ENCODE measurements at places on chromosomes 2 and 18. TPM values are rescaled to one million over a fixed set of nuclear protein-coding genes. Genes with fewer than 3 reads are reported as not detected.

Gene POLE4
- 58.3 TPM for total RNA-seq

Gene MRPL44
- 28.8 TPM for total RNA-seq

Gene LINC00305
- not detected for total RNA-seq

Gene CTNNA2
- total RNA-seq: not detected

Gene PARD3B
- 1.7 TPM for total RNA-seq

Gene ST8SIA5
- total RNA-seq: not detected

Gene ANO7
- 0.32 TPM for total RNA-seq

Gene PLEKHB2
- total RNA-seq: 67.9 TPM

Gene PARD6G
- total RNA-seq: 0.05 TPM

Gene ACSL3
- total RNA-seq: 51.5 TPM

Gene TWIST2
- not detected for total RNA-seq

Gene ABHD1
- 0.52 TPM for total RNA-seq

Gene DDX1
- total RNA-seq: 73.6 TPM

Gene INHA
- total RNA-seq: not detected

Gene NOL4
- total RNA-seq: not detected

Gene SERPINB7
- total RNA-seq: not detected

Gene ITGA4
- 312 TPM for total RNA-seq

Gene CDK15
- total RNA-seq: not detected

Gene SLC39A10
- total RNA-seq: 47.1 TPM

Gene ERMN
- 3.7 TPM for total RNA-seq

Gene DUSP2
- total RNA-seq: 24.9 TPM

Gene MLPH
- not detected for total RNA-seq

Gene SNORC
- 1.6 TPM for total RNA-seq

Gene SERPINB10
- not detected for total RNA-seq

All from T-helper 2 cell treated with Interferon-gamma antibody and Interleukin-4, amounts not matched to agents 100 ng/mL and 5 ng/mL, for 36 hours (primary cell).